ENCODE measurements at places on chromosomes 2 and 18.

GRCh38 chr18:58095655-58096054, 51.6 kb downstream of the NEDD4L start:
- DNase-seq = no peak

DNA sequence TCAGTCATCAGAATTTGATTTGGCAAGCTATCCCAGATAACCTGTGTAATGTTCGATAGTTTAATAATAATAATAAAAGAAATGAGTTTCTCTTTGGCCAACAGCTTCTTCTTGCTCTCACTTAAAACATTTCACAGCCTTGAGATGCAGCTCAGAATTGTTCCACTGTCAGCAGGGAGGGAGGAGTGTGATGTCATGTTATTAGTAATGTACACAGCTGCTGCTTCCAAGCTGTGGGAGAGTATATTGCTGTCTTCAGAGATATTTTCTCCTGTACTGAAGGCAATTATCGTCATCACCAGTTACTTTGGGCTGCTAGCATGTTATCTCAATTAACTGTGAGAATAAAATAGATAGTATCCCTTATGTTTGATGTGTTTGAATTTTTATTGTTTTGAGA, 146.9 kb upstream of the MAP3K20 start:
- DNase-seq = no peak

- no peak for DNase-seq
Measured at GRCh38 chr2:216607277-216607560, 26.0 kb upstream of the IGFBP2 start.

- DNase-seq = peak; percentile 14
Measured at GRCh38 chr2:57549642-57550102, 496.9 kb upstream of the VRK2 start.

DNA sequence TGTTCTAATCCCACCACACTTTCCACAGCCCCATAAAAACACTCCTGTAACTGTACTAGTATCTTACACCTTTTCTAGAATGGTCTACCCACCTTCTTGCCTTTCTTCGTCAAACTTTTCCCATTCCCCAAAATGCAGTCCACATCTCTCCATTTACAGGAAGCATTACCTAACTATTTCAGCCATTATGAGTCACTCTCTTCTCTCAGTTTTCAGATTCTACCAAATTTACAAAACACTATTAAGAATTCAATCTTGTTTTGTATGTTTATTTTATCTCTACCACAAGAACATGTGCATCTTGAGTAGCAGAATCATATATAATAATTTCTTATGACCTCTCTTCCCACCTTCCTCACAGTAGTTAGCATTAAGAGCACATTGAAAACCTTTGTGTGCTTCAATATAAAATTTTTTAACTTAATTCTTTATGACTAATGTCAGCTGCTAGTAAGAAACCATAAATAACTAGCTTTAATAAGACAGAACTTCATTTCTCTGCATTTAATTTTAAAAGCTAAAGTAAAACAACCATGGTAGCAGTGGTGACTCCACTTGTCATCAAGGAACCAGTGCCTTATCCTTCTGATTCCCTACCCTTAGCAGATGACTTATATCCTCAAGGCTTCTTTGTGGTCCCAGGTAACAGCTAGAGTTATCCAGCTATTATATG, 56.6 kb upstream of the MAP2 start:
- DNase-seq = no peak

GRCh38 chr18:41462946-41463345, 492.1 kb upstream of the PIK3C3 start:
- DNase-seq = no peak

DNA sequence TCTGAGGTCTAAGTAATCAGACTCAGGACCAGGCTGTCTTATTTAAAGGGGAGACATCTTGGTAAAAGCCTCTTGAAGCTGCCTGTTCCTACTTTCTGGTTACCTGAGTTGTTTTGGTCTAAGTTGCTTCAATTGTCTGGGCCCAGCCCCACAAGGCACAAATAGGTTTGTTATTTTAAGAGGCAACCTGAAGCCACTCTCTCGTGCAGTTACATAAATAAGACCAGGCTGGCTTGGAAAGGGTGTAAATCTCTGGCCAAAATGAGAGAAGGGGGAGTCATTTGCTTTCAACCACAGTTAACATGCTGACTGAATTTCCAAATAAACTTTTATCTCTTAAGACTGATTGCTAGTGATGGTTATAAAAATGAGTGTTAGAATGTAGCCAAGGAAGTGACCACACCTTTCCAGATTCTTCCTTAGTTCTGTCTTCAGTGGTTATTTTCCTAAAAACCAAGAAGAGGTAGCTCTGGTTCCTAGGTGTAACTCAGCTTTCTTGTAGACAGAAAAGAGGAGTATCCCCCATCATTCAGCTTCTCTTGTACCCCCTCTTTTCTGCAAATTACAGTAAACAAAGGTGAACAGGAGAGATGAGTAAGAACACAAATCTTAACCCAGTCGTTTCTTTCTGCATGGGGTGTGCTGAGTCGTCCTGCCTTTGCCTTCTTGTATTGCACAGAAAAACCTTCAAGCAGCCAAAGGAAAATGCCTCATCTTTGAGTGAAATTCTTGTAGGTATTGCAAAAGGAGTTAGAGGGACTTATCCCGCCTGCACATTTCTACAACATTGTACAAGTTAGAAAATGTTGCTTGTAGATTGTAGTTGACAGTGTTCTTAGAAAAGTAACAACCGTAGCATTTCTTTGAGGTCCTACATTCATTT, 161.5 kb upstream of the NT5C1B start:
- no peak for DNase-seq

DNA sequence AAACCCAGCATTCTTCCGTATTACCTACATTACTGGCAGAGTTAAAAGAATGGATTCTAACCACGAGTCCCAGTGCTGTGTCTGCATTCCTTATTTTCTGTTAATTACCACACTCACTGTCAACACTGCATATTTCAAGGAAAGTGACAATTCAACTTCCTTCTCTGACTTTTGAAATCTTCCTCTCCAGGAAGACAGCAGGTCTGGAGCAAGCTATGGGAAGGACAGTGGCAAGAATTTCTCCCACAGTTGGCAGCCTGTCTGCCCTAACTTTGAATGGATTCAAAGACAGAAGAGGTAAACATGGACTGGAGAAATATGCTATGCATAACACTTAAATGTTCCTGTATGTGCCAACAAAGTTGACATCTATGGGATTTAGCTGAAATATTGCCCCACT, 700.5 kb upstream of the CHAC2 start:
- no peak for DNase-seq

GRCh38 chr18:63192885-63193349, 126.7 kb downstream of the BCL2 start:
- no peak for DNase-seq

DNA sequence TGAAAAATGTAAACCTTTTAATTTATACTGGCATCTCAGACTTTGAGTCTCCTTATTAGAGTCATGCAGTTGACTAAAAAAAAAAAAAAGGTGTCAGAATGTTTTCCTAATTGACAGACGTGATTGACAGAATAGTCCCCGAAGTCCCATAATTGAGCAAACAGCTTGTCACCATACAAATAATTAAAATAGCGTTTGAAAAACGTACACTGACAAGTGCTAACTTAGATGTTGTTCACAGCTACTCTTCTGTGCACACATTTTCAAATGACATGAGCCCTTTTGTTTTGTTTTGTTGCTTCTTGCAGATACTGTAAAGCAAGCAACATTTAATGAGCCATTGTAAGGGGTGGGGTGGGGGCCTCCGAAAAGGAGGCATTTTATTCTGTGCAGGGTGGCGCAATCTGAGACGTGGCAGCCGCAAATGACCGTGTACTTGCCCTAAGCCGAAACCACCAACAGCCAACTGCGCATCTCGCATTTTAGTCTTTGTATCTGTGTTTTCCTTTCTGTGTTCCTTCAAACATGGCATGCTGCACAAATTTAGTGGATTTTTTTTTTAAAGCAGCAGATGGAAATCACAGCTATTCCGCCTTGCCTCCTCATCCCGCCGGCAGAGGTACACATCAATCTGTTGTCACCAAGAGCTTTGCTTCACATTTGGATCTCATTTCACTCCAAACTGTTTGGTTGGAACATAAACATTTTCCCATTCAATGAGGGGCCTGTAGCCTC, 52.4 kb downstream of the LPIN1 start:
- no peak for DNase-seq

DNA sequence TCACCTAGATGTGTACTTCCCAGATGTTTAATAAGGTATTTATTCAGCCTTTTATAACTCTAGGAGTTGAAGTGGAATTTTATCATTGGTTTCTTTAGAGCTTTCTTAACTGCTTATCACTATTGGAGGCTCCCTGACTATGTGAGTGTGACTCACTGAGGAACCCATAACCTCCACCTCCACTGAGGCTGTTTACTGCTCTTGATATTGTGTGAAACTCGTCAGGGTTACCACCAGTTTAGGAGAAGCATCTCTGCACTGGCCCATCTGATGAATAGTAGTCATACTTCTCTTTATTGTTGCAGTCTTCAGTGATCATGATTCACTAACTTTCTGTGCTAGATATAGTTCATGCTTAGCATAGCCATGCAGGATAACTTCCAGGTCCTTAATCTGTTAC, 79.6 kb upstream of the UBXN4 start:
- no peak for DNase-seq

GRCh38 chr2:166994588-166995336, 106.5 kb downstream of the XIRP2 start:
- DNase-seq = no peak

DNA sequence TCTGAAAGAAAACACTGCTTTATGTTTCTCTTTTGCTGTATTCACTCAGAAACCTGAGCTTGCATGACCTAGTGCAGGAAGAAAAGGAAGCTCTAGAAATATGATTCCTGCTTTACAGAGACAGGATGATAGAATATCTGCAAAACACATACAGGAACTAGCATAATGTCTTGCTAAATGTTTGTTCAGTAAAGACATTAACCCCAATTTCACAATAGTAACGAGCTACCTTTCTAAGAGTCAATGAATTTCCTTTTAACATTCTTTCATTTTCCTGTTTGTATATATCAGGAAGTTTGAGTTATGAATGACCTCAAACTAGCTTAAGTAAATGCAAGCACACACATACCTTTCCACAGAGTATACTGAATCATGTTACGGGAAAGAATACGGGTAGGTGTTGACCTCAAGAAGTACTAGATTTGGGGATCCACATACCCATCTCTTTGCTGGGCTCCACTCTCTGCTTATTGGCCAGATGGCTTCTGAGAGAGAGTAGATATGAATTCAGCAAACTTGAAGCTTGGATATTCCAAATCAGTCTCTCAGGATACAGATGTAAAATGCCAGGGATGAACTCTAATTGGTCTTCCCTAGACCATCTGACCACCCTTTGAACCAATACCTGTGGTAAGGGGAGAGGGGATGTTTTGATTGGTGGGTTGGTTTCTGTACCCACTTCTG, 18.2 kb upstream of the ACSL3 start:
- no peak for DNase-seq

GRCh38 chr2:41387519-41387918, 660.3 kb upstream of the PKDCC start:
- no peak for DNase-seq

- no peak for DNase-seq
Measured at GRCh38 chr2:69489793-69490192, 52.6 kb upstream of the NFU1 start.

- no peak for DNase-seq
Measured at GRCh38 chr2:15763822-15764682, 172.4 kb downstream of the DDX1 start.

GRCh38 chr18:79738041-79738461, 58.4 kb downstream of the CTDP1 start:
- DNase-seq = no peak

DNA sequence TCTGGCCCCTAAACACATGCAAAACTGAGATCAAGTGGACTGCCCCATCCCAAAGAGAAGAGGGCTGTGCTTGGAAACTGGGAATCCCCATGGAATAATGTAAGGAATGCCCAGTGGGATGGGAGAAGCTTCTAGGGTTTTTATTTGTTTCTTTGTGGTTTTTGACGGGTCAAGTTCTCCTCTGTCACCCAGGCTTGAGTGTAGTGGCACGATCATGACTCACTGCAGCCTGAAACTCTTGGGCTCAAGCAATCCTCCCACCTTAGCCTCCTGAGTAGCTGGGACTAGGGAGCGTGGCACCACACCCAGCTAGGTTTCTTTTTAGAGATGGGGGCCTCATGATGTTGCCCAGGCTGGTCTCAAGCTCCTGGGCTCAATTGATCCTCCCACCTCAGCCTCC, 101.7 kb upstream of the ZSWIM2 start:
- DNase-seq = peak; percentile 11

DNA sequence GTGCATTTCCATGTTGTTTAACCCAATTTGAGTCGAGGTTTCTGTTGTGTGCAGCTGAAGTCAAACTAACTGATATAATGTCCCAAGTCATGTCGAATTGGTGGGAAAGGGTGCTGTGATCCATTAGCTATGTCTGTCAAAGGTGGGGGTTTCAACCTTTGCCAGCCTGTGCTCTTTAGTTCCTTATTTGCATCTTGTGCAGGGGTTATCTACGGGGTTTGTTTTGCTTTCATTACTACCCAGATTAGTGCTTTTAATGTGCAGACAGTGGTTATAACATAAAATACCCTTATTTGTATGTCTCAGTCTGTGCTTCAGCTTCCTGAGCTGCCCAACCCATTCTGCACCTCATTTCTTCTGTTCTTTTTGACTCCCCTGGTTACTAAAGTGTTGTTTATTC, 271.9 kb upstream of the CXCR4 start:
- DNase-seq = no peak

GRCh38 chr2:196337208-196337953, 166.0 kb upstream of the STK17B start:
- peak; percentile 34 for DNase-seq

DNA sequence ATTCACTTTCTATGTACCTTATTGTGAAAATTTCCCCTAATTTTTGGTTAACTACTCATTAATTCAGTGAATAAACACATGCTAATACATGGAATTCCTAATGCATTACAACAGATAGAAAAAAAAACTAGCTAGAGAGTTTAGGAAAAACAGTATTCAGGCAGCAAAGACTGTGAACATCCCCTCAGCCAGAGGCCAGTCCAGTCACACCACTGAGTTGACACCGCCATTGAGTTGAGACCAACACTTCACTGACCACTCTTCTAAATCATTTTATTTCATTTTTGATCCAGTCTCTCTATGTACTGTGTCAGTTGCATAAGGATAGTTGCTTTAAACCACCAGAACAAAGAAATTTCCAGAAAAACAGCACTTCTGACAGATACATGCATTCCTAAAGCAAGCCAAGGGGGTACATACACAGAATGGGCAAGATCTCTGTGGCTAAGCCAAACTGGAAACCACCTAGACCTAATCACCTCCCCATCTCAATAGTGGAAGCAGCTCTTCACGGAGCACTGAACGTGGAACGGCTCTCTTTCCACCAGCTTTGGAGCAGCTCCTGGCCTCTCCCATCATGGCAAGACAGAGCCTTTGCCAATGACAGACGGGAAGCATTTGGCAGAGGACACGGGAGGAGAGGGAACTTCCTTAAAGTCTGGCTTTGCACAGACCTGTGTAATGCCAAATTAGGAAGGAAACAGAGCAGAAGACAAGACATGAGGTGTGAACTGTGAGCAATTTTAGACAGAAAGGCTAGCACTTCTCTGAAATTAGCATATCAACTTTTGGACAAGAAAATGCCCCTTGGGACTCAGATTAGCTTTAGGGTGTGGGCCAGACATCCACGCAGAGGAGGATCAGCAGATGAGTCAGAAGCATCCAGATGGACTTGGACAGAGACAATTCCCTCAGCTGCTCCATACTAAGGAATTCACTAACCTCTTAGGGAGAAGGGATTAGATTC, 36.4 kb downstream of the CACNB4 start:
- no peak for DNase-seq

GRCh38 chr2:13030606-13031005, 313.9 kb downstream of the TRIB2 start:
- DNase-seq = no peak

- peak; percentile 59 for DNase-seq
Measured at GRCh38 chr2:237563816-237564215, 2.6 kb upstream of the PRLH start.
